ENCODE measurements at places on chromosomes 2 and 18. TPM values are rescaled to one million over a fixed set of nuclear protein-coding genes. Genes with fewer than 3 reads are reported as not detected.

The SERPINB10 gene
- not detected for total RNA-seq

The KDSR gene
- total RNA-seq, result 24.6 TPM

The MTLN gene
- 97.5 TPM for total RNA-seq

The MAP3K2 gene
- 38.4 TPM for total RNA-seq

The MRO gene
- total RNA-seq, result 3.1 TPM

The FAM237A gene
- total RNA-seq, result not detected

The CD226 gene
- not detected for total RNA-seq

The HDAC4 gene
- total RNA-seq, result 5.6 TPM

The SLC19A3 gene
- total RNA-seq, result 2.2 TPM

The ATP6V1C2 gene
- not detected for total RNA-seq

The MAPK4 gene
- 0.16 TPM for total RNA-seq
